Activated CD4-positive, alpha-beta T cell treated with anti-CD3 and anti-CD28 coated beads for 36 hours (primary cell): ENCODE measurements at places on chromosomes 4 and X. TPM values are rescaled to one million over a fixed set of nuclear protein-coding genes. Genes with fewer than 3 reads are reported as not detected.

Gene GPR34
- total RNA-seq = not detected

Gene JADE3
- total RNA-seq = 1.5 TPM

Gene FRMD7
- not detected for total RNA-seq

Gene PRAF2
- total RNA-seq = 9.1 TPM

Gene MBNL3
- 19.3 TPM for total RNA-seq

Gene DTHD1
- total RNA-seq = 0.73 TPM

Gene INPP4B
- 66.6 TPM for total RNA-seq

DNA sequence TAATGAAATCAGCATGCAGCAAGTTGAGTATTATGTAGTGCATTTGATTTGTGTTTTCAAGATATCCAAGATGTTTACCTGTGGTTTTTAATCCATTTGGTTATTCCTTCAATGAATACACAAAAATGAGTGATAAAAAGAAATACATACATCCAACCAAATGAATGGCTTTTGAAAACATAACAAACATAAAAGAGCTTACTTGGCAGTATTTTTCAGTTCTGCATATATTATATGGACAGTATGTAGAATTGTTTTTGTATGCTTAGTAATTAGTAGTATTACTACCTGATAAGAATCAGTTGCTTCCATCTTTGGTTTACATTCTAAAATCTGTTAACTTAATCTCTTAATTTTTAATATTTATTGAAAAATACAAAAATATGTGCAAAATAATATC lies 908.9 kb upstream of the AGA start:
- no peak overlapping the region for H3K4me3 ChIP-seq
- no peak overlapping the region for H3K27ac ChIP-seq
- H3K36me3 ChIP-seq = no peaks in the 10 kb centered on the region
- H3K27me3 ChIP-seq = no peaks in the 10 kb centered on the region
- H3K4me1 ChIP-seq = no peaks in the 10 kb centered on the region
- DNase-seq = no peak

GRCh38 chr4:85738721-85739120 lies 263.8 kb downstream of the ARHGAP24 start:
- no peaks in the 10 kb centered on the region for H3K4me1 ChIP-seq
- H3K27me3 ChIP-seq = no peaks in the 10 kb centered on the region
- H3K27ac ChIP-seq = no peak overlapping the region

DNA sequence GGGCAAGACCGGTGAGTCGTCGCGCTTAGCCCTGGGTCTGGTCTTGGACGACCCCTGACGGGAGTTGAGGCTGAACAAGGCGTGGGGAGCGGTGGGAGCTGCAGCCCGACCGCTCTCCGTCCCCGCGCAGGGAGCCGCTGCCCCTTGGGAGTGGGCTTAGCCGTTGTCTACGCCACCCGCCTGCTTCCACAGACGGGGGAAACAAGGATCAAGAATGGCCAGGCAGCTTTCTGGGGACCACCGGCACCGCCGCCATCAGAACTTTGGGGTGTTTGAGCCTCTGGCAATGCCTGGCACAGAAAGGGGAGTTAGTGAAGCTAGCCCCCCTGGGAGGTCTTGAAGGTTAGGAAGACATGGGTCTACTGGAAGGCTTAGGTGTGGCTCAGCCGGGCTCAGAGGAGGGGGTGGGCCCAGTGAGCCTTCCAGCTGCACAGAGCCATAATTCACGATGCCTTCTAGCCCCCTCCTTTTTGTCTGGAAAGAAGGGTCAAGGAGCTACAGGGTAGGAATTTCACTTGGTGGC lies 583 bp downstream of the RASL11B start:
- peaks cover 9% of the 10 kb centered on the region for H3K4me1 ChIP-seq
- H3K4me3 ChIP-seq = peak overlapping the region; percentile 63
- no peak for DNase-seq
- H3K27ac ChIP-seq = no peak overlapping the region

DNA sequence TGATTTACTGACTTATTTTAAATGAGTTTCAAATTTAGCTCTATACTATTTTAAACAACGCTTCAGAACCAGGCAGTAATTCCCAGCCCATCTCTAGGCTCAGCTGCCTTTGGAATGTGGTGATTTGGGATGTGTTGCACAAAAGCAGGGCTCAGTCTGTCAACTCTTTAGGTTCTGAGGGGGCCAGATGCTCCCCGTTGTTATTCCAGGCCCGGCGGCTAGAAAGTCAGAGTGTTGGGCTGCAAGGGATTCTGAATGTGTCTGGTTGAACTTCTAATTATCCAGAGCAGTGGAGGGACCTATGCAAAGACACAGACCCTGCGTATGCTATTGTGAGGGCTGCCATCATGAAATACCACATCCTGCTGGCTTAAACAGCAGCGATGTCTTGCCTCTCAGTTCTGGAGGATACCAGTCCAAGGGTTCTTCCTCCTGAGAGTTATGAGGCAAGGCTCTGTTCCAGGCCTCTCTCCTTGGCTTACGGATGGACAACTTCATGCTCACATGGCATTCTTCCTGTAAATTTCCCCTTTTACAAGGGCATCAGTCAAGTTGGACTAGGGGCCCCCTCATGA lies 123.2 kb upstream of the TRIM2 start:
- no peaks in the 10 kb centered on the region for H3K36me3 ChIP-seq
- peaks cover 29% of the 10 kb centered on the region for H3K4me1 ChIP-seq
- H3K4me3 ChIP-seq = no peak overlapping the region
- H3K27ac ChIP-seq = no peak overlapping the region
- H3K27me3 ChIP-seq = peaks cover 4% of the 10 kb centered on the region

DNA sequence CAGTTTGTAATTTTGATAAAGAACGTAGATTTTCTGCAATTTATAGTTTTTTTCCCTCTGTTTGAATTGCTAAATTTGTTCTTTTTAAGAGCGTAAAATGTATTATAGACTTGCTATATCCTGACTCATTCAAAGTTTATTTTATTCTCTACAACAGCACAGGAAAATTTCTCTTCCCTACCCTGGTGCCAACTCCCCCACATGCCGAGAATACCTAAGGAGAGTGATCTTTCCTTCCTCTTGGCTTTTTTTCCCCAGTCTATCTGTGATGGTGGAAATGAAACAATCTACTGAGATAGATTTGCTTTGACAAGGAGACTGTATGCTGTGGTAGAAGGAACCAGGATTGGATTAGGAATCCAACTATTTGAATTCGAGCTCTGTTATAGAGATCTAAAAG lies 271.6 kb downstream of the TLL1 start:
- no peak overlapping the region for H3K4me3 ChIP-seq
- no peak overlapping the region for H3K27ac ChIP-seq
- H3K36me3 ChIP-seq = no peaks in the 10 kb centered on the region

- H3K36me3 ChIP-seq = peaks cover 15% of the 10 kb centered on the region
- no peaks in the 10 kb centered on the region for H3K27me3 ChIP-seq
- H3K4me1 ChIP-seq = peaks cover 2% of the 10 kb centered on the region
- DNase-seq = no peak
Measured at GRCh38 chrX:118615141-118615540, 112.3 kb upstream of the IL13RA1 start.

GRCh38 chr4:8916351-8916885 lies 44.8 kb upstream of the HMX1 start:
- DNase-seq = no peak
- no peak overlapping the region for H3K27ac ChIP-seq
- H3K36me3 ChIP-seq = no peaks in the 10 kb centered on the region
- H3K4me1 ChIP-seq = no peaks in the 10 kb centered on the region

GRCh38 chrX:38154818-38155217 lies 65.9 kb downstream of the SRPX start:
- H3K4me1 ChIP-seq = no peaks in the 10 kb centered on the region
- no peak overlapping the region for H3K4me3 ChIP-seq
- no peak overlapping the region for H3K27ac ChIP-seq
- no peaks in the 10 kb centered on the region for H3K36me3 ChIP-seq
- H3K27me3 ChIP-seq = peaks cover 4% of the 10 kb centered on the region

GRCh38 chrX:110087485-110088356 lies 84.8 kb downstream of the TMEM164 start:
- H3K27ac ChIP-seq = no peak overlapping the region
- DNase-seq = peak; percentile 18
- no peak overlapping the region for H3K4me3 ChIP-seq
- peaks cover 27% of the 10 kb centered on the region for H3K4me1 ChIP-seq
- no peaks in the 10 kb centered on the region for H3K27me3 ChIP-seq

DNA sequence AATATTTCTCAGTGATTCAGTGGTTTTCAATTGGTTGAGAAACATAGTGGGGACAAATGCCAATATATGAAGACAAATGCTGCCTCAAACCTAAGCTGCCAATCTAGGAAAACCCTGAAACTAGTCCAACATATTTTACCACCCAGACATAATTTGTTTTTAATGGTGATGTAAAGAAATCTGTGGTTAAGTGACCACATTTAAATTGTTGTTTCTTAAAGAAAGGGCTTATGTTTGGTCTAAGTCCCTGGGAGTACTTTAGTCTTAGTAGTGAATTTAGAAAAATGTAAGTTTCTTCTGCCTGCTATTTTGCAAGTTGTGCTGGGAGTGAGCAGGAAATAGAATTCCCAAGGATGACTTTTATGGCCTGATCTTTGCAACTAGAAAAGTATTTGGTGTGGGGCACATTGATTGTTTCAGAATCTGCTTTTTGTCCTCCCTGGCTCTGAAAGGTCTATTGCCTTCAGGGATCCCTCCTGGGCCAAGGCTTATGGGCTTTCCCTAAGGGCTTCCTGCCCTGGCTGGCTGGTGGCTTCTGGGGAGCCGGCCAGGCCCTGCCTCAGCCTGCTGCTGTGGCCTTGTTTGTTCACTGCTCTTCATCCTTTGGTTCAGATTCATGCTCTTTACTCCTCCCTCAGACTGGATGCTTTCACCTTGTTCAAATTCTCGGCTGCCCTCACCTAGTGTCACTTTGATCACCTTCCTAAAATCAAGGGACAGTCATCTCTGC lies 169.8 kb upstream of the JADE1 start:
- peaks cover 3% of the 10 kb centered on the region for H3K27me3 ChIP-seq
- no peaks in the 10 kb centered on the region for H3K36me3 ChIP-seq
- H3K27ac ChIP-seq = no peak overlapping the region
- H3K4me1 ChIP-seq = no peaks in the 10 kb centered on the region
- H3K4me3 ChIP-seq = no peak overlapping the region

GRCh38 chr4:56040842-56041241 lies 92.1 kb downstream of the CEP135 start:
- DNase-seq = no peak
- peaks cover 10% of the 10 kb centered on the region for H3K27me3 ChIP-seq
- no peak overlapping the region for H3K4me3 ChIP-seq
- no peak overlapping the region for H3K27ac ChIP-seq

- H3K4me3 ChIP-seq = no peak overlapping the region
- no peaks in the 10 kb centered on the region for H3K4me1 ChIP-seq
- no peak for DNase-seq
- peaks cover 2% of the 10 kb centered on the region for H3K27me3 ChIP-seq
- no peak overlapping the region for H3K27ac ChIP-seq
Measured at GRCh38 chr4:108867476-108867875, 104.6 kb upstream of the ETNPPL start.

DNA sequence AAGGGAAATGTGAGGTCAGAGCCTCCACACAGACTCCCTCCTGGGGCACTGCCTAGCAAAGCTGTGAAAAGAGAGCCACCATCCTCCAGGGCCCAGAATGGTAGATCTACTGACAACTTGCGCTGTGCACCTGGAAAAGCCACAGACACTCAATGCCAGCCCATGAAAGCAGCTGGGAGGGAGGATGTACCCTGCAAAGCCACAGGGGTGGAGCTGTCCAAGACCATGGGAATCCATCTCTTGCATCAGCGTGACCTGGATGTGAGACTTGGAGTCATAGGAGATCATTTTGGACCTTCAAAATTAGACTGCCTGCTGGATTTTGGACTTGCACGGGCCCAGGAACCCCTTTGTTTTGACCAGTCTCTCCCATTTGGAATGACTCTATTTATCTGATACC lies 22.8 kb downstream of the CDKN2AIP start:
- no peak for DNase-seq
- H3K4me3 ChIP-seq = no peak overlapping the region
- H3K27me3 ChIP-seq = no peaks in the 10 kb centered on the region
- H3K27ac ChIP-seq = no peak overlapping the region
- peaks cover 3% of the 10 kb centered on the region for H3K36me3 ChIP-seq

DNA sequence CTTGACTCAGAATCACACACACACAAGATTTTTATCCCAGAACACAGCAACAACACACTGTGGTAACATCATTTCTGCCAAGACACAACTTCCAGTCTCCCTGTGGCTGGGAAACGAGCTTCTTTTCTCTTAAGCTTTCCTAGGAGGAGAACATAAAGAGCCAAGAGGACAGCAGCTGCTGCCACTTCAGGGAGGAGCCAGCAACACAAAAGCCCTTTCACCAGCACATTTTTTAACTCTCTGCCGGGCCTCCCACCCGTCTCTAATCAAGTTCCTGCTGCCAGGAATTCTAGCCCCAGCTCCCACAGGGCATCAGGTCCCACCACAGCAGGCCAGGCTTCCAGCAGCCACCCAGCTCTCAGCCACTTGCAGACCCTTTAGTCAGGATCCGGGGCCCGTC lies 22.4 kb downstream of the FAT1 start:
- no peaks in the 10 kb centered on the region for H3K36me3 ChIP-seq
- DNase-seq = no peak
- no peaks in the 10 kb centered on the region for H3K4me1 ChIP-seq
- no peak overlapping the region for H3K27ac ChIP-seq

DNA sequence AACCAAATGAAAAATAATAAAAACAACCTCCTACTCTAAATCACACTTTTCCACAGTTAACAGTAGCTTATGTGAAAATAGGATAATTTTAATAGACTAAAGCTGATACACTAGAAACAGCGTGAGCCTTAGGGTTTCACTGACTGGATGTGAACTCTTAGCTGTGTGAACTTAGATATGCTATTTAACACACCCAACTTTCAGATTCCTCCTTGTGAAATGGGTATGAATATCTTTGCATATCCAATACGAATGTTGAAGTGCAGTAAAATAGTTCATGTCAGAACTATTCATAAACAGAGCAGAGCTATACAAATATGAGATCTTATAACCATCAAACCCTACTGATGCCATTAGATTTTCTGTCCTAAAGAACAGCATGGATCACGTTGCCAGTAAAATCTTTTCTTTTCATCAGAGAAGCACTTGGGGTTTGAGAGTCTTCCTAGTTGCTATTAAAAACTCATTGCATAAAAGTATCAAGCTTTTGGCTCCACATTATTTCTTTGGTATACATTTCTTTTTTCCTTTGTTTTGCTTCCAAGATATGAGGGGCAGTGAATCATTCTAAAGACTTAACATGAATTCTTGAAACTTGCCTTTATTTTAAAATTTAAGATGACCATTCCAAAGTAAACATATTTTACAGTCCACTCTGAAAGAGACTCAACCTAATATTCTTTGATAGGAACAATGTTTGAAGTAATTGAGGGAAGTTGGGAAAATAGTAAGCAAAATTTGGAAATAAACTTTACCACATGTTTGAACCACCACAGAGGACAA lies 102.4 kb downstream of the CPE start:
- DNase-seq = no peak
- H3K27ac ChIP-seq = no peak overlapping the region
- no peak overlapping the region for H3K4me3 ChIP-seq
- no peaks in the 10 kb centered on the region for H3K36me3 ChIP-seq
